Activated T-helper 2 cell treated with anti-CD3 and anti-CD28 coated beads, Interferon-gamma antibody, Interleukin-2, Interleukin-4, amounts not matched to agents 10 μg/mL and 5 μg/mL and 100 μg/mL, durations not matched to agents 14 hours and 24 hours and 36 hours (primary cell): ENCODE measurements at places on chromosomes 13 and 19.
A peak's percentile ranks its signal among the peaks of the same experiment; 100 is the strongest.

GRCh38 chr13:32851083-32852069 lies 164.8 kb upstream of the KL start:
- DNase-seq, result no peak

DNA sequence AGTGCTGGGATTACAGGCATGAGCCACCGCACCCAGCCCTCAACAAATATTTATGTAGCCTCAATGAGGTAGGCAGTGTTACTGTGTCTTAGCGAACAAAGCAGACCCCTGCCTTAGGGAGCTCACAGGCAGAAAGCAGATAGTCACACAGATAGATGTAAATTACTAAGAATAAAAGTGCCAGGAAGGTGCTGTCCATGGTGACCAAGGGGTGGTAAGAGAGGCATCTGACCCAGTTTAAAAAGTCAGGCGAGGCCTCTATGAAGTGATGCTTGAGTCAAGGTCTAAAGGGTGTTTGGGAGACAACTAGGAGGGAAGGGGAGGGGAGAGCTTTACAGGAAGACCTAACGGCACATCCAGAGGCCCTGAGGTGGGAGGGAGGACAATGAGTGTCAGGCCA lies 12.4 kb upstream of the CACNG7 start:
- no peak for DNase-seq

DNA sequence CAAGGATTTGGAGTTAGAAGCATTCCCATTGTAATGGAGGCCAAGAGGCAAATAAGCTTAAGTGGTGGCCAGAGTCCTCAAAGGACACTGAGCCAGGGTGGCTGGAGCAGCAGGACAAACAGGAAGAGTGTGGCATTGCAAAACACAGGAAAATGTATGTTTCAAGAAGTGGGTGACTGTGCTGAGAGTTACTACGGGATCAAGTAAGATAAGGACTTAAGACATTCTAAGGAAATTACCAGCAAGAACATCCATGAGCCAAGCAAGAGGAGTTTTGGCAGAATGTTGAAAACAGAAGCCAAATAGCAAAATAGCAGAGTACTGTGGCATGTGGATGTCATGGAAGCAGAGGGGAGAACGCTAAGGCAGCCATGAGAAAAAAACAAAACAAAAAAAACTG lies 104.2 kb downstream of the RAP2A start:
- DNase-seq, result no peak

GRCh38 chr13:94154367-94154766 lies 325.1 kb downstream of the DCT start:
- DNase-seq, result no peak

DNA sequence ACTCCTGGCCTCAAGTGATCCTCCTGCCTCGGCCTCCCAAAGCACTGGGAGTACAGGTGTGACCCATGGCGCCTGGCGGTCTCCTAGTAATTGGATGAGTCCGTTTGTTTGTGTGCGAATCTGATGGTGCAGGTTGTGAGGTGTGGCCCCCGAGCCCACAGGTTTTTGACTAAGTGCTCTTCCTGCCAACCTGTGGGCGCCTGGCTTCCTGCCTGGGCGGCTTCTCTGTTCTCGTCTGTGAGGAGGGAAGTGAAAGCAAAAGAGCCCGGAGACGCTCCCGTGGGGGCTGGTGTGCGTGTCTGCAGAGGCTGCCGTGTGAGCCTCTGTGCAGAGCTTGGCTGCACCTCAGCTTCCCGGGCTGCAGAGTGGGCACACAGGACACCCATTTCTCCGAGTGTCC lies 10.0 kb downstream of the ARHGAP45 start:
- peak; percentile 95 for DNase-seq

DNA sequence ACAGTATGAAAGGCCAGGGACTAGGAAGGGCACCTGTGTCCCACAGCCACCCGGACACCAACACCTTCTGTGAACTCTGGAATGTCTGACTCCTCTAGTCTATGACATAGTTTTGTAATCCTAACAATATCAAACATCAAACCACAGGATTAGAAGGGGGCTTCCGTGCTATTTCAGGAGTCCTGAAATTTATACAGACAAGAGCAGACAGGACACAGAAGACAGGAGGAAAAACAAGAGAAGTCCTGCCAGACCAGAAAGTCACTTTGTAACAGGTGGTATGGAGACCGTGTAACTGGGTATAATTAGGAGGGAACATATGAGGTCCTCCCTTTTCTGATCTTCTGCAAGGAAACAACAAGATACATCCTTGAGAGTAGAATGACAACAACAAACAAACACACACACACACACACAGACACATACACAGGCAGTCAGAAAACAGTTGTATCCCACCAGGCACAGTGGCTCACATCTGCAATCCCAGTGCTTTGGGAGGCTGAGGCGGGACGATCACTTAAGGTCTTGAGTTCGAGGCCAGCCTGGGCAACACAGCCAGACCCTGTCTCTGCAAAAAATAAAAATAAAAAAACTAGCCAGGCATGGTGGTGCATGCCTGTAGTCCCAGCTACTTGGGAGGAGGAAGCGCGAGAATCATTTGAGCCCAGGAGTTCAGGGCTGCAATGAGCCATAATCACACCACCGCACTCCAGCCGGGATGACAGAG lies 13.1 kb downstream of the INSR start:
- no peak for DNase-seq

DNA sequence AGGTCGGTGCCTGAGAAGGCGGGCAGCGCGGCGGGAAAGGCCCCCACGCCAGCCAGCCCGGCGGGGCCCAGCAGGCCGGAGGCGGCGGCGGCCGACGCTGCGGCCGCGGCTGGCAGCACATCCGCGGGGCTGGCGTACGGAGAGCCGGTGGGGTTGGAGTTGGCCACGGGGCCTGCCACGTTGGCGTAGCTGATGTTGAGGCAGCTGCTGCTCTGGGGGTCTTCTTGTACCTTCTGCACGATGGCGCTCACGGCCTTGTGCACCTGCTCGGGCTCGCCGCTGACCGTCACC lies 25.9 kb upstream of the NANOS2 start:
- DNase-seq, result no peak

DNA sequence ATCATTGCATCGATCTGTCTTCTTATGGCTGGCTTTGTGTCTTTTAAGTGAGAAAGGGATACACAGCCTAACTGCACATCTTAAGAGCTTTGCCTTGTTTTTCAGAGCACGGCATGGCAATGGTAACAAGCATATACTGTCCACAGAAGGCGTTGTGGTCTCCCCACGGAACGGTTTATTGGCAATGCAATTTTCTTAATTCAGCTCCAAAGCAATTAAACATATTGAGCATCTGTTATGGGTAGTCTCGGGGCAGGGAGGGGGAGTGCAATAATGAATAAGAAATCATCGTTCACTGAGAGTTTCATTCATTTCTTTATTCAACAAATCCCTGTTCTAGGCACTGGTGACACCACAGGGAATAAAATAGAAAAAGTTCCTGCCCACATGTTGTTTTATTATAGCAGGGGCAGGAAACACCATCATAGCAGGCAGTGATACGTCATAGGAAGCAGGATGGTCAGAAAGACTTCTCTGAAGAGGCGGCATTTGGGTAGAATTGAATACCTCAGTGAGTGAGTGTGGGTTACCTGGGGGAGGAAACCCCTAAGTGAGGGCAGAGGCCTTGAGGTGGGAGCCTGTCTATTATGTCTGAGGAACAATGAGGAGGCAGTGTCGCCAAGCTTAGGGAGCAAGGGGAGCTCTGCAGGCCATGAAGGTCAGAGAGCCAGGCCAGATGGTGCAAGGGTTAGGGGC lies 185.7 kb upstream of the KL start:
- DNase-seq, result no peak

DNA sequence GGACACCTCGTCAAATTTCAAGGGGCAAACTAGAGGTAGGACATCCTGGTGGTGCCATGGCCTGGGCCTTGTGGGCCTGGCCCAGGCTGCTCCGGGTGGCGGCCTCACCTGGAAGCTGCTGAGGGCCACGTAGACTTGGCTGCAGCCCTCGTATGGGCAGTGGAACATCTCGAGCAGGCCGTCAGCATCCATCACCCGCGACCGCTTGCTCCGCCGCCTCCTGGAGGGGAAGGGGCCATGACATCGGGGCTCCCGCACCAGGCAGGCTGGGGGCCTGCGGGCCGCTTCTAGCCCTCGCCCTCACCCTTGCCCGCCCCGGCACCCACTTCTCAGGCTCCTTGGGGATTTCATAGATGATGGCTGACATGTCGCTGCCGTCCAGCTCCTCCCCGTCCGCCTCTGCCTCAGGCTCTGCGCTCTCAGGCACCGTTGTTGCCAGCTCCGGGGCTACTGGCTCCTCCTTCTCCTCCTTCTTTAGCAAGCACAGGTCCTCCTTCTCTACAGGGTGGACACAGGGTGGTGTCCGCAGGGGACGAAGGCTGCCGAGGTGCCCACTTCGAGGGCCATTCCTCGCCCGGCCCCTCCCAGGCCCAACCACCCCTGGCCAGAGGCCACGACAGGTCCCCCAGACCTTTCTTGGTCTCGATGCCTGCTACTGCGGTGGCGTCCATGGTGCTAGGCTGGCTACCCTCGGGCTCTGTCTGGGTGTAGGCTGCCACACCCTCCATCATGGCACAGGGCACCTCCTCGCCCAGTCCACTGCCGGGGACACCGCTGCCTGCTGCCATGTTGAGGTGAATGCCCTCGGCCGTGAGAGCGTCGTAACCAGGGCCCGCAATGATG lies 6.0 kb upstream of the ELAVL3 start:
- DNase-seq, result no peak

DNA sequence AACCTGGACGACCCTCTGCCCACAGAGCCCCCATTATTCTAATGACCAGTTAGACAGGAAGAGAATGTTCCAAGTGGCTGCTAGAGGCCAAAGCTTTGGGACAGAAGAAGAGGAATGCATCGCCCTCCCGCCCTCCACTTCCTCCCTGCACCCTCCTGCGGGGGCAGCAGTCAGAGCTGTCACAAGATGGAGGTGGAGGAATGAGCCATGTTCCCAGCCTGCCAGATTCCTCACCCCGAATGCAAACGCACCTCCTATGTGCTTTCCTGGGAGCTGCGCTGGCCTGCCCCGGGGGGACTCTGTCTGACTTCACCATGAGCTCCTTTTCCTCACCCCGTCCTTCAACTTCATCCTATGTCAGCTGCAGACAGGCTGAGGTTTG lies 1.7 kb downstream of the YJEFN3 start:
- no peak for DNase-seq

DNA sequence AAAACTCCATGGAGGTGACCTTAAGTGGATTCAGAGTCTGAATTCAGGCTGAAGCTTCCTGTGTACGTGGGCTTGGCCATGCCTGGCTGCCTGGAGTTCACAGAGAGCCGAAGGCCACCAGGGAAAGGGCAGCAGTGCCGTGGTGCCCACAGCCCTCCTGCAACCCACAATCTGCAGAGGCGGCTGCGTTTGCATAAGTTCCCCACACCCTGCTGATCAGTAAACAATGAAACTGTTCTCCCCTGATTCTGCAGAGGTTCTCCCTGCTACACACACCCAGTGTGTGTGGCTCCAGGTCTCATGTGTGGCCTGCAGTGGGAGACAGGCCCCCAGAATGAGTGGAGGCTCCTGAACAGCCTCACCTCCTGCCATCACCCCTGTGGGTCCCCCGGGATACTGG lies 126.9 kb upstream of the SLC7A1 start:
- no peak for DNase-seq

GRCh38 chr13:41361491-41361890 lies 50.4 kb downstream of the NAA16 start:
- DNase-seq, result no peak
